NCI-H2171 (cell line): ENCODE measurements at places on chromosomes 4 and X.
A peak's percentile ranks its signal among the peaks of the same experiment; 100 is the strongest.

- no peak for DNase-seq
Measured at GRCh38 chrX:6961286-6962005, 186.1 kb upstream of the STS start.

- DNase-seq = no peak
Measured at GRCh38 chr4:70179811-70180210, 15.7 kb upstream of the ODAM start.

GRCh38 chr4:83771113-83771705 is 235.3 kb downstream of the GPAT3 start:
- peak; percentile 3 for DNase-seq

DNA sequence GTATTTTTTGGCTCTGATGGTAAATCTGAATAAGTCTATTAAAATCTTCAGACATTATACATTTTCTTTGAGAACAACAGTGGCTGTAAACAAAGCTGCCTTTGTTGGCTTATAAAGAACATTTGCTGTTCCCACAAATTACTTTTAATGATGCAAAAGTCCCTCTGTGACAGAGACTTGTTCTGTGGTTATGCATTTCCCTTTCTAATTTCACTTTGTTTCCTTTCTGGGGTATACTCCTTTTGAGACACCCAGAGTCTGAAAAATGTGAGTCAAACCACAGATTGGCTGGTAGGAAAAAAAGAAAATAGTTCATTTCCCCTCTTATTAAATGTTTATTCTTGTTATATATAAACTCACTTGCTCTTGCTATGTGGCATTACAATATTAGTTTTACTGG is 402.4 kb downstream of the PACRGL start:
- DNase-seq = no peak

DNA sequence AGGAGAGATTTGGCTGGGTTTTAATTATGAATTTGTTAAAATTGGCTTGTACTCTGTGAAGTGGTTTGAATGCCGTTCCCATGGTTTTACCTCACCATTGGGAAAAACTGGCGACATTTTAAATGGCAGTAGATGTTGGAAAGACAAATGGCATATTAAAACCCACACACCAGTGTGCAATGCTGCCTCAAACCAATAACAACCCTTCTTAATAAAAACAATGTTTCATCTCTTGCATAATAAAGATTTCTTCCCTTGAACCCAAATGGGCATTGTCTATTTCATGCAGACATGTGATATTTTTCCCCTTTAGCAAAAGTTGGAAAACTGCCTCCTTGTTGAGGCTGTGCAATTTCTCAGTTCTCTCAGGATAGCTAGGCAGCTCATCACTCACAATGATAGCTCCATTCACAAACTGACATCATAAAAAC is 33.7 kb downstream of the GABRB1 start:
- no peak for DNase-seq

DNA sequence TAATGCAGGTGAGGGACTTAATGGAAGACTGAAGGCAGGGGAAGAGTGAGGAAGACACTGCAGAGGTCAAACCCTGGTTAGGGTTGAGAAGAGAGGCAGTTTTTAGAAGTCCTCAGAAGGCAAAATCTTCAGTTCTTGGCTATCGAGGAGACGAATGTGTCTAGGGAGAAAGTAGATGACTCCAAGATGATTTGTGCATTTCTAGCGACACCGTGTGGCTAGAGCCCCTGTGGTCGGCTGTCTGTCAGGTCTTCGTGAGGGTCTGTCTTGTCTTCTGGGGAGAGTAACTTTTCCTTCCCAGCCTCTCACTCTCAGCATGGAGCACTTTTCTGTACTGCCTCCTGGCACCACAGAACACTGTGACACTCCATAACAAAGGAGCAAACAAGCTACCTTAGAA is 458.1 kb downstream of the STIM2 start:
- DNase-seq = no peak

GRCh38 chr4:127988638-127989037 is 23.4 kb downstream of the ABHD18 start:
- DNase-seq = no peak

- DNase-seq = no peak
Measured at GRCh38 chr4:54225598-54226403, 3.3 kb upstream of the PDGFRA start.

DNA sequence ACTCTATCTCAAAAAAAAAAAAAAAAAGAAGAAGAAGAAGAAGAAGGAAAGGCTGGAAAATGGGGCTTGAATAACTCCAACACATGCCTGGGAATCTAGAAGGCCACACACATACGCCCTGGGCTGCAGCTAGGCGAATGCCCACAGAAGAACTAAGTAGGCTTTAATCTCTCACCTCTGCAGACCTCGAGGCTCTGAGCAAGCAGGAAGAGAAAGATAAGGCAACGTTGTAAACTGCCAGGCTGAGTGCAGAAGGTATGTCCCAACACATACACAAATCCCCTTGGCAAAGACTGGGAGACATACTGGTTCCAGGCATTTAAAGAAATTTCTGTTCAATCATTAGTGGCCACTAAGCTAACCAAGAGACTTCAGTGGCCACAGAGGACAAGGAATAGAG is 18.4 kb downstream of the SLC38A5 start:
- no peak for DNase-seq

GRCh38 chrX:152635941-152636340 is 1.8 kb upstream of the GABRQ start:
- peak; percentile 26 for DNase-seq

DNA sequence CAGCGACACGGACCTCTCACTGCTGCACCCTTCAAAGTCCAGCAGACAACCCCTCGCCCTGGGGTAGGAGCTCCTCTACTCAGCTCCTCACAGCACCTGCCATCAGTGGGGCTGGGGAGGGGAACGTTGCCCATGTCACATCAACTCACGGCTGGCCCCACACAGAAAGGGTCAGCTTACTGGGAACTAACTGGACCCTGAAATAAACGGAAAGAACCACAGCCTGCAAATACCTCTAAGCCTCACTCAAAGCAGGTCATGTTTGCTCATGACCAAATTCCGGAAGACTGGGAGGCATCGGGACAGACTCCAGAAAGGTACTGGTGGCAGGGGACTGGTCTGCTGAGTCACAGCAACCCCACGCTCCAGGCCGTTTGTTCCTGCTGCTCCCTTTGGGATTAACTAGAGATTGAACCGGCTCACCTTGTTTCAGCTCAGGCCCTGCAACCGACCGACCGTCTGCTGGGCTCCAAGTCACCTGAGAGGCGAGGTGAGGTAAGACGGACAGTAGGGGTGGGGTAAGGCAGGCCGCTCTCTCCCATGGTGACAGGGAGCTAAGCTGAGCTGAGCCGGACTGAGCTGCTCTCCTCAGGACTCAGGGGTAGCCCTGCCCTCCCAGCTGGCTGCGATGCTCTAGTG is 5.6 kb downstream of the G6PD start:
- no peak for DNase-seq

- DNase-seq = no peak
Measured at GRCh38 chr4:121684016-121684415, 12.8 kb downstream of the ANXA5 start.

DNA sequence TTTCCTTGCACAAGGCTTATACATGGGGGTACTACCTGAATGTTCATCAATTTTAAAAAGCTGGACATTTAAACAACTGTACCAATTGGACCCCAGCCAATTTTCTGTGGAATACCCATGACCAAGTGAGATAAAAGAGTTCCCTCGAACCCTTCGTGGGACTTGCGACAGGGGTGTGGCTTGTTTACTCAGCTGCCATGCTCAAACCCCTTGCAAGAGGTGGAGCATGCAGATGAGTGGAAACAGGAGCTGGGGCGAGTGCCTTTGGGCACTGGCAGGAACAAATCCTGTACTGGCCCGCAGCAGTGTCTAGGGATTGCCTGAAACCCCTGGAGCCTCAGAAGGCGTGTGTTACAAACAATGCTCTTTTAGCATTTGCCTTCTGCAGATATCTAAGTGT is 144.2 kb downstream of the PDHA2 start:
- no peak for DNase-seq
